ENCODE measurements at places on chromosomes 2 and 18.

GRCh38 chr2:101690547-101691152 is 6.9 kb upstream of the MAP4K4 start:
- DNase-seq: no peak

GRCh38 chr18:78293540-78293939 is 686.1 kb upstream of the SALL3 start:
- DNase-seq: no peak

DNA sequence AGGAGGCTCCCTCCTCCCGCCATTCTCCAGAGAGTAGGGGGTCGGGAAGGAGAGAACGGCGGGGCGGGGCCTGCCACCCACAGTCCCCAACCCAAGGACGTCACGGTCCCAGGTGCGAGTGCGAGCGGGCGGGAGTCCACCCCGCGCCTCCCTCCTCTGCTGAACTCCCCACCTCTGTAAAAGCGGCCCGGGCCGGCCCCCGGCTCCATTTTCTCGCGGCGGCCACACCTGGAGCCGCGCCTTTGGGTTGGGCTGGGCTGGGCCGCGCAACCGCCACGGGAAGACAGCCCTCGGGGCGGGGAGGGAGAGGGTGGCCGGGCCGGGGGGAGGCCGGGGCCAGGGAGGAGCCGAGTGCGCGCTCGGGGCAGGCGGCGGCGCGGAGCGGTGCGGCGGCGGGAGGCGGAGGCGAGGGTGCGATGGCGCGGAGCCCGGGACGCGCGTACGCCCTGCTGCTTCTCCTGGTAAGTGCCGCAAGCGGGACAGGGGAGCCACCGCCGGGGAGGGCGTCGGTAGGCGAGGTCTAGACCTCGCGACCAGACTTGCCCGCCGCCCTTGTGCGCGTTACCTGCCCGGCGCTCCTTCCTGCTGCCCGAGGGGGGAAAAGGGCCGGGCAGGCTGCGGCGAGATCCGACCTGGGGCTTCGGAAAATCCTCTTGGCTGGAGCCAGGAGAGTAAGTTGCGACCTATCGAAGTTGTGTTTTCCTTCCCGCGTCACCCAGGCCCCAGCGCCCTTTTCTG is at the start of gene DSG2:
Gene DSG2, plus strand, starts transcription at position 342 of the 738 bp plus-strand sequence. Its CDS starts 75 bp downstream, at position 417.
- DNase-seq: no peak

DNA sequence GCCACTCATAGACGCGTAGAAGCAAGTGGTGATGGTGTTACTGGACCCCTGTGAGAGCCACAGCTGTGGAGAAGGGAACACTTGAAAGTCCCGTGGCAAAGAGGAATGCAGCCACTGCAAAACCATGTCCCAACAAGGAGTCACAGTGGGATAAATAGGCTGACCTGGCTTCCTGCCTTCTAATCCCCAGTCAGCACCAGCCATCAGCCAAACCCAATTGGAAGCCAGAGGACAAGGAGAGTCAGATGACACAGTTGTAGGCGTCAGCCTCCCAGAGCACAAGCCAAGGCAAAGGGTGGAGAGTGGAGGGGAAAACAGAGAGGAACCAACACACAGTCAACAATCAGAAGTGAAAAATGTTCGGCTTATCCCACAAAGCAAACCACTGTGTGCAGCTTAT is 5.5 kb upstream of the CYBRD1 start:
- DNase-seq: no peak

GRCh38 chr18:8826971-8827370 is 121.6 kb downstream of the MTCL1 start:
- no peak for DNase-seq

GRCh38 chr2:176130147-176130956 is 847 bp downstream of the HOXD8 start:
- DNase-seq: no peak

GRCh38 chr2:85794491-85795121 is 40.8 kb downstream of the ATOH8 start:
- DNase-seq: no peak

DNA sequence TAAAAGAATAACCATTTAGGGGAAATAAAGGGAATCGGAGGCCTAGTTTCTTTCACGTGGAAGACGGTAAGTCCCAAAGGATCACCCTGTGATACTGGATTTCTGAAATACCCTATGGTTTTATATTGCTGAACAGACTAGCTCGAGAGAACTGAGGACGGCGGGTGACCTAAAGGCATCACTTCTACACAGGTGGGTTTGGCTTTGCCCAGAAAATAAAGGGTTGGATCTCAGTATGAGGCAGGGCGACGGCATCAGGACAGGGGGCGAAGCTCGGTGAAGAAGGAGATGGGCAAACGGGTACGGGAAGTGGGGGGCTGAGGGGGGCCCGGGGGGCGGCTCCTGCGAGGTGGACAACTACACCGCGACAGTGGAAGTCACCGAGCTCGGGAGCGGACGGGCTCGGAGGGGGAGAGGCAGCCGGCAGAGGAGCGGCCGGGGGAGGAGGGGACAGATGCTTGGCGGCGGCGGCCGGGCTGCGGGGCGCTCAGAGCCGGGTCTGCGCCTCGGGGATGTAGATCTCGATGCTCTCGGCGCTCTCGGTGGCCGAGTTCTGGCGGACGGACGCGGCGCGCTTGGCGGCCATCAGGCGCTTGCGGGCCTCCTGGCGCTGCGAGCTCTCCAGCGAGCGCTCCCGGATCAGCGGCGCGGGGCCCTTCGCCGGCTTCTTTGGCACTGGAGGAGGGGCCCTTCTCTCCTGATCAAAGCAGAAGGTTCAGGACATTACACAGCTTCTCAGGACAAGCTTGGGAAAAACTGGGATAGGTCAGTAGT is 48.9 kb downstream of the TGIF1 start:
- DNase-seq: no peak

DNA sequence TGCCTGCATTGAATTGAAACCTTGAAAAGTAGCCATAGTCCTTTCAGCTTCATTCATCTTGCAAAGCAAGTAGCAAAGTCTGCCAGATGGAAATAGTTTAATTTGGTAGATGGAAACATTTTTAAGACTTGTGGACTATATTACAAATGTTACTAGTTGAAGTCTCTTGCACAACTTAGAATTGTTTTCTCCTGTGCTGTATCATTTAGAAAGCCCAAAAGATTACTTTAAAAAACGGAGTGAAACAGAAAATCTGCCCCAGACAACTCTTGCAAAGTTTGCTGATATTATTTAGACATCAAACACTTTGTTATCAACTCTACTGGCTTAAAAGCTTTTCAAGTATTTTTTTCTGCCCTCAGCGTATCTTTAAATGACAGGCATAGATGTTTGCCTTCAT is 335.0 kb downstream of the RPRM start:
- DNase-seq: no peak

- no peak for DNase-seq
Measured at GRCh38 chr2:164920430-164920829, 34.9 kb downstream of the SLC38A11 start.

GRCh38 chr2:164910101-164910899 is 45.0 kb downstream of the SLC38A11 start:
- peak; percentile 9 for DNase-seq

DNA sequence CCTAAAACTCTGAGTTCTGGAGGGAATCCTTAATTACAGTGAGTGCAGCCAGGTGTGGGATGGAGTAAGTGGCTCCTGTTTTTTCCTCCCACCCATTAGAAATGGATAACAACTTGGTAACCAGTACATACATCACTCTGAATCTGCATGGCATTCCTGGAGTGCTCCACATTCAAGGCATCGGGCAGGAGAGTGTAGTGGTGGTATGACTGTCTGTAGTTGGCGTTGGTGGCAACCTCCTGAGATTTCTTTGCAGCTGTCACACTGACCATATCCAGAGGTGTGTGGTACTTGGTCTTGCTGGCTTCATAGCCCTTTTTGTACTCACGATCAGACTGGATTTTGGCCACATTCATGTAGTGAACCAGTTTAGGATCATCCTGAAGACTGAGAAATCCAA is 68.3 kb downstream of the NEB start:
- DNase-seq: no peak

GRCh38 chr2:112137516-112138158 is 548 bp upstream of the FBLN7 start:
- no peak for DNase-seq

- DNase-seq: no peak
Measured at GRCh38 chr2:9824441-9824840, 18.8 kb upstream of the TAF1B start.

- DNase-seq: no peak
Measured at GRCh38 chr2:101041413-101041812, 39.3 kb downstream of the RPL31 start.

DNA sequence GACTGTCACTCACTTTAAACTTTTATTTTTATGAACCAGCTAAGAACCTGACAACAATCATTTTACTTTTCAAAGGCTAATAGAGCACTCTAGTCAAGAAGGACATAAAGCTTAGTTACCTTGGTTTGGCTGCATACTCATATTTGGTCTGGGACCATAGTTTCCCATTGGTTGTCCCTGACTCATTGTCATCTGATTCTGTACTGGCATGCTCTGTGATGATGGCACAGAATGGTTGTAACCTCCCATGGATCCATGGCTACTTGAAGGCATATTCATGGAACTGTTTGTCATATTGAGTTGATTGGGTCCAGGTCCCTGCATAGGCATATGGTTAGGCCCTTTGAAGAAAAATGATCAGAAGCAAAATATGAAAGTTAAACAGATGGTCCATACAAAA is 37.9 kb downstream of the SS18 start:
- DNase-seq: no peak

DNA sequence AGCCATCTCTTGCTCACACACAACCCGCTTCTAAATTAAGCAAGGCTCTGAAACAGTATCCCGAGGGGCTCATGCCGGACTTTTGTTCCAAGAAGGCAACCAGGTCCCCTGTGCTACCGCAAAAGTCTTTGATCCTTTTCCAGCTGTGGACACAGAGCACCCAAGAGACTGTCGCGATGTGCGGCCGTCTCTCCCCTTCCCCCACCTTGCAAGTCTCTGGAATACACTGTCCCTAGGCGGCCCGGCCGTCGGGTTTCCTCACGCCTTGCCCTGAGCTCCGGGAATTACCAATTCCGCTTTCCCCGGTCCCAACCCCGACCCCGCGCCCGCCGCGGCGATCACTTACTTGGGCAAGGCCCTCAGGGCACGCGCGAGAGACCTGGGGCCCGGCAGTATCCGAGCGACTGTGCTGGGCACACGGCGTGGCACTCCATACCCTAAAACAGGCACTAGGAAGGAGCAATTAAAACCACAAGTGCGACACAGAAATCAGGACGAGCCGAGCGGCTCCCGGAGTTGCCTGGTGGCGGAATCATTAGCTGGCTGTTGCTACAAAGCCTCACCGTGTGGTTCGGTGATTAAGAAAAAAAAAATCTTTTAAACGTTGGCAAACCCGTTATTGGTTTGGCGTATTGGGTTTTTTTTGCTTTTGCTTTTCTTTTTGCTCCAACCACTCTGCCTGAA is 2.2 kb upstream of the DLX1 start:
- no peak for DNase-seq

DNA sequence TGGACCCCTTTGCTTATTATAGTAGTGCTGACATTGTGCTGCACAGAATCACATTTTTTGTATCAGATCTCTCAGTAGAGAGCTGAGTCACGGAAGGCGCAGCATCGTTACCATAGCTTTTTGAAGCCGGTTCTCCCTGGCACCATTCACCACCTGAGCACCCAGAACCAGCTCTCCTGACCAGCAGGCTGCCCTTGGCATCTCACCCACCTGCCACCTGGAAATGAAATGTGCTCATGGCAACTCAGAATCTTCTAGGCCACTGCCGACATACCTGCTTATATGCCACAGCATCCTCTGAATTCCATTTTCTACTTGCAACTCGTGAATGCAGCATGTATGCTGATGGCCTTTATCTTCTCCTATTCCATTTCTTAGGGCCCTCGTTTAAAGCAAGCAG is 62.7 kb downstream of the COA5 start:
- DNase-seq: no peak

DNA sequence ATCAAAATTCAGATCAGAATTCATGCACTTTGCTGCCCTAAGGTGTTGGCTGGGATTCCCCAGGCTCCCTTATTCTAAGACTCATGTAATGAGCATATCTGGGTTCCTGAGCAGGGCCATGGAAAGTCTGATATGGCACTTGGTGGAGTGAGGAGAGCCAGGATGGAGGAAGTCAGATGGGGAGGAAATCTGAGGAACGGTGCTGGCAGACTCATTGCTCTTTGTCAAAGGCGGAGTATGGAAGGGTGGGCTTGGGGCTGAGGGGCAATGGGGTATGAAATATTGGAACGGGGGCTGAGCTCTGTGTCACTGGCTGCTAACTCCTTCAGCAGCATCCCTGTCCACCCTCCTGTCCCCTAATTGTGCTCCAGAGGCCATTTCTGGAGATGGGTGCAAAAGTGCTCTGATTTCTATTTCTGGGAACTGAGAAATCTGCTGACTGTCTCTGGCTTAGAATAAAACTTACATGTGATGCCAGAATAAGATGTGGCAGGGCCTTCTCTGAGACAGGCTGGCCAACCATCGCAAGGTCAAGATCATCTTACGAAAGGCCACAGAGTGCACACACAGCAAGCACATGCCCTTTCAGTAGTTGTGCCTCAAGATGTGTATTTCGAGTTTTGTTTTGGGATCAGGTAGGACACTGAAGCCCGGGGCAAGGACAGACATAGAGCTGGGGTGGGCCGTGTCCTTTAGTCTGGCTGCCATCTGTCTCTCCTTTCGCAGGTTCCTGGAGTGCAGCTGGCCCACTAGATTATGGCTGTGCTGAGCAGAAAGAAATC is 480.0 kb upstream of the HS6ST1 start:
- no peak for DNase-seq

- DNase-seq: no peak
Measured at GRCh38 chr2:84879584-84880394, 1.1 kb downstream of the TRABD2A start.

GRCh38 chr18:47777626-47778025 is 152.8 kb downstream of the SMAD2 start:
- DNase-seq: no peak

GRCh38 chr2:51231071-51231470 is 199.1 kb upstream of the NRXN1 start:
- no peak for DNase-seq

DNA sequence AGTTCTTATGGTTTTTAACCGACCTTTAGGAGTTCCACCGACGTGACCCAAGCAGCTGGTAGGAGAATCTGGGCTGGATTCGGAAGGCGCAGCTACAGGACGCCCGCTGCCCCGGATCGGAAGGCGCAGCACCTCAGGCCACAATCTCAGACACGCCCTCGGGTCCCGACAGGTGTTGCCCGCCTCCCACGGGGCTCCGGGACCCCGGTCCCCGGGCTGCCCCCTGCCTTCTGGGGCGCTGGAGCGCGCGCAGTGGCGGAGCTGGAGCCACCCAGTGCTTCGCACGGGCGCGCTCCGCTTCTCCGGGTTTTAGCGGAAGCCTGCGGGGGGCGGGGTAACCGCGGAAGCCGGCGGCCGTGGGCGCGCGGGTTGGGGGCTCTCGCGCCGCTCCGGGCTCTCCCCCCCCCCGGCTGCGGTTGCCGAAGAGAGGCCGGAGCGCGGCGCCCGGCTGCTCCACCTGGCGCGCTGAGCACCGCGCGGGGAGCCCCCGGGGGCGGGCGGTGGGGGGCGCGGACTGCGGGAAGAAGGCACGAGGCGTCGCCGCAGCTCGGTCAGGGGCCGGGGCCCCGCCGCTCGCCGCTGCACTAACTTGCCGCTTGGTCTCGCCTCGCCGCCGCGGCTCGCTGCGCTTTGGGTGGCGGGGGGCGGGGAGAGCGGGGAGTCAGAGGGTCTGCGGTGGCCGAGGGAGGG is 718.8 kb downstream of the DPP10 start:
- no peak for DNase-seq
